Astrocyte (in vitro differentiated cells and primary cell): ENCODE measurements at places on chromosomes 3 and 15. TPM values are rescaled to one million over a fixed set of nuclear protein-coding genes. Genes with fewer than 3 reads are reported as not detected.

Gene VIPR1
- total RNA-seq: 0.68 TPM in 1 of 2 replicates, not detected in the other

Gene TNFAIP8L3
- total RNA-seq: 1.1 and 1.8 TPM in 2 replicates

Gene CPEB1
- total RNA-seq: 15.4 and 18.5 TPM in 2 replicates

Gene CLRN1
- not detected in 2 replicates for total RNA-seq

Gene TUSC7
- total RNA-seq: not detected in 2 replicates

GRCh38 chr3:53328746-53329145 is 18.6 kb downstream of the DCP1A start:
- no peaks in the 10 kb centered on the region for H3K27me3 ChIP-seq
- DNase-seq: peak; percentile 52

DNA sequence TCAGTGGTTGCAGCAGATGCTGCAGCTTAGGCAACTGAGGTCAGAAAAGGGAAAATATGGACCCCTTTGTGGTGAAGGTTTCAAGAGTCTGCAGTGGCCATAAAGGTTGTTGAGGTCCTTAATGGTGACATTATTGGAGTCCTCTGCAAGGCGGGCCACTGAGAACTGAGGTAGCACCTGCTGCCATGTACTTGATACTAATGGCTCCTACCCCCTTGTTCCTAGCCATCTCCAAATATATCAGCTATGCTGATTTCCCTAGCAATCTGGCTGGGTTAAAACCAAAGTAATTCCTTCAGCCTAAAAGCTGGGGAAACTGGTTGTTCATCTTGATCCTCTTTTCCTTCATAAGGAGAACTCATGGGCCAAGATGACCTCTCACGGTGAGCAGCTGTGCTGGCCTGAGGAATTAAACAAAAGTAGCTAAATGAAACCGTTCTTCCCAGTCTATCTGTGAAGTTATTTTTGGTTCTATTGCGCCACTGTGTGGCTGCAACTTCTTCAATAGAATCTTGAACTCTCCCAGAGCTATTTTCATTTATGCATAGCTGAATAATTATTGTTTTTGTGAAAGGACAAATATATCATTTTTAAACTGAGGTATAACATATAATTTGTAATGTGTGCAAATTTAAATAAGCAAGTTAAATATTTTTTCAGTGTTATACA is 76.1 kb upstream of the PLSCR4 start:
- H3K4me1 ChIP-seq: no peaks in the 10 kb centered on the region
- no peaks in the 10 kb centered on the region for H3K36me3 ChIP-seq
- DNase-seq: peak; percentile 51
- no peak overlapping the region for H3K4me3 ChIP-seq
- H3K27me3 ChIP-seq: no peaks in the 10 kb centered on the region

GRCh38 chr15:91537856-91538255 is 315.7 kb upstream of the SLCO3A1 start:
- H3K27me3 ChIP-seq: no peaks in the 10 kb centered on the region
- DNase-seq: no peak
- H3K4me3 ChIP-seq: no peak overlapping the region
- no peaks in the 10 kb centered on the region for H3K36me3 ChIP-seq
- no peak overlapping the region for H3K27ac ChIP-seq

GRCh38 chr3:170585008-170585936 is 603 bp downstream of the SLC7A14 start:
- H3K4me3 ChIP-seq: peak overlapping the region; percentile 25
- peaks cover 51% of the 10 kb centered on the region for H3K27me3 ChIP-seq
- no peak overlapping the region for H3K27ac ChIP-seq
- peaks cover 5% of the 10 kb centered on the region for H3K4me1 ChIP-seq

DNA sequence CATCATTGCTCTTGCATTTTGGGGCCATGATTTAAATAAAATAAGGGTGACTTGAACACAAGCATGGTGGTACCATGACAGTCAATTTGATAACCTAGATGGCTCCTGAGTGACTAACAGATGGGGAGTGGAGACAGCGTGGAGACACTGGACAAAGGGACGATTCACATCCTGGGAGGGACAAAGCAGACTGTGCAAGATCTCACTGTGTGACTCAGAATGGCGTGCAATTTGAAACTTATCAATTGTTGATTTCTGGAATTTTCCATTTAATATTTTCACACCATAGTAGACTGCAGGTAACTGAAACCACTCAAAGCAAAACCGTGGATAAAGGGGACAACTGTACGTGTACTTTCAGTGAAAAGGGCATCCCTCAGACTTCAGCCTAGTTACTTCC is 25.5 kb downstream of the MCCC1 start:
- H3K27ac ChIP-seq: no peak overlapping the region
- H3K27me3 ChIP-seq: no peaks in the 10 kb centered on the region
- no peak for DNase-seq
- no peak overlapping the region for H3K4me3 ChIP-seq
- H3K4me1 ChIP-seq: no peaks in the 10 kb centered on the region
- peaks cover 3% of the 10 kb centered on the region for H3K36me3 ChIP-seq

DNA sequence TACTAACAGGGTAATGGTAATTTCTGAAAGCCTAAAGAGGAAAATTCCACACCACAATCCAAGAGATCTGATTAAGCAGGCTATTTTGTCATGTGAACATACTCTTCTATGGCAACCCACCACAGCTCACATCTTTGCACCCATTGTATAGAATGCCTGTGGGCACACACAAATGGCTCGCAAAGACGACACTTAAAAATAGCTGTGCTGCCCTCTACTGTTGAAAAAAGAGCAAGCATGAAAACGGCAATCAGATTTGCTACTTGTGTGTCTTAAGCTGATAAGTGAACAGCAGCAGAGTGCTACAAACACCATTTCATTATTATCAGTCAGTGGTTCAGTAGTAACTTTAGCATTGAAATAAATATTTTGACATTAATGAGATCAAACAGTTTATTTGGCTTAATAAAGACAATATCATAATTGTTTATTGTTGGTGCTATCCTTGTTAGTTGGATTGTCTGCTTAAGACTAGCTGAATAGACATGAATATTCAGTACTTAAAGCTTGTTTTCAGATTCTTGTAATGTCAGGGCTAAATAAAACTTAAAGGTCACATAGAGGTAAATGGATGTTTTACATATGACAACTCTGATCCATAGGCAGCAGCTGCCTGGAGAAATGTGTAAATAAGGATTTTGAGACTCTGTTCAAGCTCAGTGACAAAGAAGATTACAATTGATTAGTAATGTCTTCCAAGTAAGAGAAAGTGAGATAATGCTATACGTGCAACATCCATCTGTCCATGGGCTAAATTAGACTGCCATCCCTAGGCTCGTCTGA is 199.1 kb downstream of the LRRN1 start:
- H3K36me3 ChIP-seq: no peaks in the 10 kb centered on the region
- H3K27me3 ChIP-seq: no peaks in the 10 kb centered on the region
- H3K4me3 ChIP-seq: no peak overlapping the region
- DNase-seq: peak; percentile 38
- H3K27ac ChIP-seq: no peak overlapping the region

GRCh38 chr3:157841029-157841428 is 265.2 kb downstream of the SHOX2 start:
- no peaks in the 10 kb centered on the region for H3K4me1 ChIP-seq
- H3K27ac ChIP-seq: no peak overlapping the region
- H3K27me3 ChIP-seq: no peaks in the 10 kb centered on the region
- H3K36me3 ChIP-seq: no peaks in the 10 kb centered on the region

DNA sequence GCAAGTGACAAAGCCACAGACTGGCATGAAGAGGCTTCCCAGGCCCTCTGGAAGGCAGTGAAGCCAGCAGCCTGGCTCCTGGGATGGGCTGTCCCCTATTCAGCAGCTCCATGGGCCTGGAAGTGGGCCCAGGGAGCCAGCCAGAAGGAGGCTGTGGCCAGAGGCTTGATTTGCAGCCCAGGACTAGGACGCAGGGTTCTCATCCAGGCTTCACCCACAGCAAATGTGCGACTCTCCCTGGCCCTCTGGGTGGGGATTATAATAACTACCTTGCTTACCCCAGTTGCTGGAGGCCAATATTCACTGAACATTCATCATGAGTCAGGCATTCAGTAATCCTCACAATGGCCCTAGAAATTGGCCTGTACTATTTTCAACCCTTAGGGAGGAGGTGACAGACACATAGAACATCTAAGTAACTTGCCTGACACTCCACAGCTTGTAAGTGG is 24.6 kb upstream of the SRP14 start:
- peak; percentile 47 for DNase-seq
- peak overlapping the region; percentile 11 for H3K4me3 ChIP-seq
- H3K4me1 ChIP-seq: peaks cover 27% of the 10 kb centered on the region
- peak overlapping the region; percentile 75 for H3K27ac ChIP-seq
- no peaks in the 10 kb centered on the region for H3K27me3 ChIP-seq
- H3K36me3 ChIP-seq: no peaks in the 10 kb centered on the region
